ENCODE measurements at places on chromosomes 7 and 10. TPM values are rescaled to one million over a fixed set of nuclear protein-coding genes. Genes with fewer than 3 reads are reported as not detected.

DNA sequence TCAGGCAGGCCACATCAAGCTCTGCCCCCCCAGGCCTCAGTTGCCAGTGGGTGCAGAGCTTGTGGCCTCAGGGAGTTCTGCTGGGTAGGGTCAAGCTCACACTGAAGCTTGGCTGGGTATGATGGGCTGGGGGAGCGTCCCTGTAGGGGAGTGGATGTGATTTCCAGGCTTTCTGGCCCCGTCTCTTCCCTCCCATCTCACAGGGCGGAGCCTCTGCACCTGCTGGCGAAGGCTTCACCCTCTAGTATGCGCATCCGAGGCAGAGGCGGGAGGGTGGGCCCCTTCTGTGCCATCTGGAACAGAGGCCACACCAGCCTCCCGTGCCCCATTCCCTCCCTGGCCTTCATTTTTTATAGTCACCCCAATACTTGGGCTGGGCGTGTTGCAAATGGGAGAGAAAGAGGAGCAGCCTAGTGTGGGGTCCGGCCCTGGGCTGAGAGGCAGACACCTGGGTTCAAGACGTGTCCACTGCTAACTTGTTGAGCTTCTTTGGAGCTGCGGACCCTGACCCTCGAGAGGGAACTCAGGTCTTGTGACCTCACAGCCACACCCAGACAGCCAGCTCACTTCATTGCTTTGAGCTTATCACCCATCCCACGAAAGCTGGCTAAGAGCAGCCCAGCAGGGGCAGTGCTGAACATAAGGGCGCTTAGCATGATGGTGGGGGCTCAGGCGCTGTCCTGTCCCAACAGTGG is 2.3 kb downstream of the AQP1 start:
- DNase-seq = no peak

The TMEM196 gene
- not detected for total RNA-seq

- DNase-seq = no peak
These were observed 98.0 kb downstream of the SPAG6 start for GRCh38 chr10:22443175-22443901.

DNA sequence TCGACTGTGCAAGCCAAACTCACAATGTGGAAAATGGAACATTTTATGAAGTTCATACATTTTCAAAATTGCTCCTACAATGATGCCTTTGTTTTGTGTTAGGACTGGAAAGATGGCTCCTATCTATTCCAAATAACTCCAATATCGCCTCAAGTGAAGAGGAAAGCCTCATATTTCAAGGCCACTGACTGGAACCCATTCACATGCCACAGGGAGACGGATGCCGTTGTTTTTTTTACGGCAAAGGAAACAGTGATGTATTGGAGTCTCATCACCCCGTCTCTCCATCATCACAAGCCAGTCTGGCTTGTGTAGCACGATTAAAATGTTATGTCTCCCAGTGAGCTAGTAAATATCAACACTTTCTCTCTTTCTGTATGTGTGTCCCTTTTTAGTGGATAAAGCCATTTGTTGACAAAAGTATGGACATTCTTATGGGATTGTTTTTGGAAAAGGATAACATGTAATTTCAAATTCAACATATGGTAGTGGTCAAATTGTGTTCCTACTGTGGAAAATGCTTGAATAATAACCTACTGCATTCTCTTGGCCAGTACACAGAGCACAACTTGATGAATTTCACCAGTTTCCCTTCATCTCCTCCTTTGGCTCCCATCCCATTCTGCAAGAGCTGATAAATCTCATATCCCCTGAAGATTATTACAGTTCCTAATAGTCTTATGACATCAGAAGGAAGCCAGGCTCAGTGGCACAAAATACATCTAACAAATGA is 109.5 kb upstream of the PITRM1 start:
- DNase-seq = no peak

The ABCB4 gene
- total RNA-seq = not detected

DNA sequence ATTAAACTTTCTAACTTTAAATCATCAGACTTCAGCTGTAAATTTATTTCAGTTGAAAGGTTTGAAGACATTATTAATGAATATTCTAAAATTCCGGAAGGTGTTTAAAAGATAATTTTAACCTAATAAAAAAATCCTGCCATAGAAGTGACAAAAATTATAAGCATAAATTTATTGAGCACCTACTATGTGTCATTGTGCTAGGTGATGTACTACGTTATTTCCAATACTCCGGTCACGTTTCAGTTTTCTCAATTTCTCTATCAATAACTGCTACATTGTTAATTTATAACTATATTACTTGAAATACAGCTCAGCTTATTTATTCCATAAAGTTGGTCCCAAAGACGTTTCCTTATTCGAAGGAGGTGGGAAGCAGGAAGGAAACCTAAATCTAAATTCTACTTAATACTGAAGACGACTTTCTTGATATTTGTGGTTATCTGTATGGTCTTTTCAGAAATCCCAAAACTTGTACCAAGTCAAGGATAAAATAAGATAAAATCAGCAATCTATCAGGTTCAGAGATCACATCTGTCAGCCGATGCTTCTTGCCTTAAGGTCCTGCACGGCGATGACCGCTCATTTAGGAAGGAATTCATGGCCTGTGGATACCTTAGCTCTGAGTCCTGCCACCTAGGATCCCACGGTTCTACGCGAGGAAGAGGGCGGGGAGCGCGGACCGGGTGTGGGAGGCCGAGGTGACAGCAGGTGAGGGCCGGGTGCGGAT is 1.2 kb upstream of the ZEB1 start:
- DNase-seq = no peak

GRCh38 chr7:146557971-146558469 is 441.4 kb downstream of the CNTNAP2 start:
- no peak for DNase-seq
